ENCODE measurements at places on chromosomes 5 and 9.

DNA sequence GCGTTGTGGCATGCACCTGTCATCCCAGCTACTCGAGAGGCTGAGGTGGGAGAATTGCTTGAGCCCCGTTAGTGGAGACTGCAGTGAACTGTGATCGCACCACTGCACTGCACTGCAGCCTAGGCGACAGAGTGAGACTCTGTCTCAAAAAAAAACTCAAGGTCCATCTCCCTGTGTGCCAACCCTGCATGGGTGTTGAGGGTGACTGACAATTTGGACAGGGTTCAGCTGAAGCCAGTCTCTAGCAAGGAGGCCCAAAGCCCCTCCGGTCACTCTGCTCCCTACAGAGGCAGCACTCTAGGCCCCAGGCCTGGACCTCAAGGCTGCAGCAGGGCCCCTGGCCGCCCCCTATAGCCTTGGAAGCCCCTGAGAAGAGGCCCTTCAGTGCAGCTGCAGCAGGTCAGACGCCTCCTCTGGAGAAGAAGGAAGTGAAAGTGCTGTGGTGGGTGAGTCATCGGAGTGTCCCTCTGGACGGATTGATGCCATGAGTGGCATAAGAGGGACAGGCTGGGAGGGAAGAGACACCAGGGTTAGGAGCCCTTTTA lies 39.2 kb upstream of the NEK6 start:
- DNase-seq = no peak

DNA sequence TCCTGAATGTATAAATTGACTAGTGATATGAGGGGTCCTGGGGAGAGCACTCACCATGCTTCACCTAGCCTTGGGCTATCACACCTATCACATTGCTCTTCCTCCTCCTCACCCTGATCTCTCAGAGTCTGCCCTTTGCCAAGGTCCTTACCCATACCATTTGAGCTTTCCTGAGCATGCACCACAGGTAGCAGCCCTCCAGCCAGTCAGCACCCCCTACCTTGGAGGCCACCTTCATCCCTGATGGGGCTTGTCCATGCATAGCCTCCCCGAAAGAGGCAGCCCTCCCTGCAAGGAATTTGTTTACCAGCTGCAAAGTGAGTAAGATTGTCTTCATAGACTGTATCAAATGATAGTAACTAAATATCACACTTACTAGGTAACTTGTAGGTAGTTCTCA lies 83.1 kb downstream of the ALDH7A1 start:
- DNase-seq = no peak

DNA sequence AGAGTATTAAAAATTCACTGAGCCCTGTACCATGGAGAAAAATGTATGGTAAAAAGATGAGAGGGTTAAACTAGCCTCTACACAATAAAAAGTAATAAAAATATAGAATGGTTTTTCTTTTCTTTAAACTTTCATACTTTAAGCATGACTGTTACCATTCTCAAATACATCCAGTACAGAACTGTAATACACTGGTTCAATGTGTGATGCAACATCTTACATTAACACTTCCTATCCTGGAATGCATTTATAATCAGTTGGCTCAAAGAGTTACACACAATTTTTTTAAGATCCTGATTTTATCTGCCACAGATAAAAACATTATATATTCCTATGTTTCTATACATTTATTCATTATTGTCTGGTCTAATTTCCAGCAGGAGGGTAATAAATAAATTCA lies 4.7 kb downstream of the GNAQ start:
- no peak for DNase-seq

GRCh38 chr9:76441551-76442322 lies 17.2 kb upstream of the GCNT1 start:
- DNase-seq = no peak

GRCh38 chr5:14399054-14399692 lies 182.4 kb upstream of the OTULINL start:
- no peak for DNase-seq

GRCh38 chr9:137441289-137441934 lies at the start of gene ENTPD8:
Gene ENTPD8, minus strand, starts transcription at chr9:137441357. Its CDS starts 3,072 bp downstream, at chr9:137438285.
- DNase-seq = no peak

- no peak for DNase-seq
These were observed 49.3 kb downstream of the ALG2 start for GRCh38 chr9:99172124-99173091.

DNA sequence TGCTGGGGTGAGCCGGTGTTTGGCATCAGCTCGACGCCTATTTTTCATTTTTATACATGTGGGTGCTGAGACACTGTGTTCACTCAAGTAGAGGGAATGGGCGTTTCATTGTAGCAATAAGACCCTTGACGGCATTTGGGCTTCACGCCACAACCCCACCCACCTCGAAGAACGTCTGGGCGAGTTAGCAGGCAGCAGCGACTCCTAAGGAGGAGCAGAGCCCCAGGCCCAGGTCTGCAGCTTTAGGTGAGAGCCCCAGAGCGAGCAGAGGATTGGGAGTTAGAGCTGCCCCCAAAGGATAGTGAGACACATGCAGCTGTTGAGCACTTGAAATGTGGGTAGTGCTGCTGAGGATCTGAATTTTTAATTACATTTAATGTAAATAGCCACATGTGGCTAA lies 1.6 kb upstream of the ZFP62 start:
- DNase-seq = no peak

DNA sequence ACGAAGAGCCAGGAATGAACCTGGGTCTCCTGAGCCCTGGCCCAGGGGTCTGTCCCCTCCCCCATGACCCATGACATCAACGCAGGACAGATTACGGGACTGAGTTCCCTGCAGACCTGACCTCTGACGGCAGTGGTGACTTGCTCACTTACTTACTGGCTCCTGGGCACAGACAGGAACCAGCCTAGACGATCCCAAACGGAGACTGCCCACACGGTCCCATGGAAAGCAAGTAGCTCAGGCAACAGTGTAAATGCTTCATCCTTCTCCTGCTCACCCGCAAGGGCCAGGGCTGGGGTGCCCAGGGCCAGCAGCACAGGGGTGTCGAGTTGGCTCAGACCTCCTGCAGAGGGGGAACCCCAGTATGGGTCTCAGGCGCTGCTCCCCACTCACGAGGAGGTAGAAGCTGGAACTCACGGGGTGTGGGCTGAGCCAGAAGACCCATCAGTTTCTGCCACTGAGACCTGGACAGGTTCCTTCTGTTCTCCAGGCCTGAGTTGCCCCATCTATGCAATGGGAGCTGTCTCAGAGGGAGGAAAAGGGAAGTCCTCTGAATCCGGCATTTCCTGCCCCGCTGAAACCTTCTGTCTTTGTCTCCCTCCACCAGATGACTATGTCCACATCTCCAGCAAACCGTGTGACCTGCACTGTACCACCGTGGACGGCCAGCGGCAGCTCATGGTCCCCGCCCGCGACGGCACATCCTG lies 5.6 kb downstream of the ADAMTSL2 start:
- no peak for DNase-seq

DNA sequence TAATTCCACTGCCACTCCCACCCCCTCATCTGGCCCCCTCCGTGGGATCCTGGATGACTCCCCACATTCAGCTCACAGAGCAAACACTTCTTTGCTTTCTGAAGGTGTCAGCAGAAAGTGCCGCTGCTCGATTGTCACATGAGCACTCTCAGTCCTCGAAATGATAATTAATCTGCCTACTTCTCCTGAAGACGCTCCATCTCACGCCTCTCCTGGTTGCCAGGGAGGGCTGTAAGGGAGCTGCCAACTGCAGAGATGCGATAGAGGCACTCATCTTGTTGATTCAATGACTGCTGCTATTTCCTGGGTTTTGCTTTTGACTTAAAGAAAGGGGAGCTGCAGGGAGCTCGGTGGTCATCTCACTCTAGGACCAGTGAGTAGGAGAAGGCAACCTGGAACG lies 206.5 kb downstream of the DAB2IP start:
- no peak for DNase-seq

DNA sequence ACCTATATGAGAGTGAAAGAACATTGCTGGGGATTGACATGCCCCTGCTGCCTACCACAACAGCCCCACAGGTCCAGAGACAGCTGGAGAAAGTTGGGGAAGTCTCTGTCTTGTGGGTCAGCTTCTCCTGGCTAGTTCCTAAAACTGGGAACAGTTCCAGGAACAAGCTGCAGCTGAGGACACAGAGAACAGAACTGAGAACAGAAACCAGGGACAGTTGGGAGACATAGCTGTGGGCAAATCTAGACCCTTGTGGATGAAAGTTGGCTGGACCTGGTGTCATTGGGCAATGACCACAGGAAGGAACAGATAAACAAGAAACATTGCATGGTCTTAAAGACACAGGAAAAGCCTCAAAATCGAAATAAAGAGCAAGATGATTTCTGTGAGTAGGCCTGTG lies 58.3 kb upstream of the MOCS2 start:
- no peak for DNase-seq
